ENCODE measurements at places on chromosomes 12 and 14. TPM values are rescaled to one million over a fixed set of nuclear protein-coding genes. Genes with fewer than 3 reads are reported as not detected.

DNA sequence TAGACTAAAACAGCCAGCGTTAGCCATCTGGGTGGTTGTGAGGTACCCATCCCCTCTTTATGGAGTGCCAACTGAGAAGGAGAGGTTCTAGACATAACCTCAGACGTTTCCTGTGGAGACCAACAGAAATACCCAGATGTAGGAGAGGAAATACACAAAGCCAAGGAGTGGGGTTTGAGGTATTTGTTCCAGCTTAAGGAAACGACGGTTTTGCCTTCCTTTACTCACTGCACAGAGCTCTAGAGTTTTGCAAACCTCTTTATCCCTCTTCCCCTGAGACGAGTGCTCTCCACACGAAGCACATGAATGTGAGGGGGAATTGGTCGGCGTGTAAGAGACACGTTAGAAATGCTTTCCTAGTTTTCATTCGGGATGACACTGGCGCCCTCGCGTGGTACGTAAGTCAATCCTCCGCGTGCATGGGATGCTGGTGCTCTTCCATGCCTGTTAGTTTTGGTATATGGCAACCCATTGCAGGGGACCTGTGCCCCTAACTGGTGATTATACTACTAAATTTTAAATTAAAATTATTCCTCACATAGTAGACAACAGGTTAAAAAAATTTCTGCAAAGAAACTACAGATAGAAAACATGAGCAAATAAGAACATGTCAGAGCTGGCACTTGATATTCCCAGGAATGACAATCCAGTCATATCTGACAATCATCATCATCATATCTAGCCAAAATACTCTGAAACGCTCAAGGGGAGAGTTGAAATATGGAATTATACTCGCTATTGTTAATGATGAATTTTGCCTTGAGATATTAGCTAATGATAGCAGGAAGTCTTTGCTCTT lies 121.7 kb downstream of the PPM1H start:
- H3K36me3 ChIP-seq, result no peaks in the 10 kb centered on the region
- no peak overlapping the region for H3K27ac ChIP-seq
- H3K27me3 ChIP-seq, result peaks cover 27% of the 10 kb centered on the region
- DNase-seq, result peak; percentile 87

KDM2B gene
- 82.1 TPM for total RNA-seq

DNA sequence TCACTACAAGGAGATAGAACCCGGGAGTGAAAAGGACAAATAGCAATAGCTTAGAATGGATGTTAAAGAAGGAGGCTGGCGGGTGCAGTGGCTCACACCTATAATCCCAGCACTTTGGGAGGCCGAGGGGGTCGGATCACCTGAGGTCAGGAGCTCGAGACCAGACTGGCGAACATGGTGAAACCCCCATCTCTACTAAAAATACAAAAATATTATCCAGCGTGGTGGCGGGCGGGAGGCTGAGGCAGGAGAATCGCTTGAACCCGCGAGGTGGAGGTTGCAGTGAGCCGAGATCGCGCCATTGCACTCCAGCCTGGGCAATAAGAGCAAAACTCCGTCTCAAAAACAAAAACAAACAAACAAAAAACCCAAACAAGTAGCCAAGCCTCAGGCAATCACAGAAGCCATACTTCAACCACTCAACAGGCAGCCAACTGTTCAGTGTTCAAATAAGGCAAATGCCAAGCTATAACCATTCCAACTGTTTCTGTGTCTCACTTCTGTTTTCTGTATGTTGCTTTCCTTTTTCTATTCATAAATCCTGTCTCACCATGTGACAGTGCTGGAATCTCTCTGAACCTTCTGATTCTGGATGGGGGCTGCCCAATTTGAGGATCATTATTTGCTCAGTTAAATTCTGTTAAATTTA lies 3.9 kb upstream of the SPTLC2 start:
- H3K4me3 ChIP-seq, result no peak overlapping the region
- no peak overlapping the region for H3K27ac ChIP-seq
- no peak for DNase-seq
- H3K27me3 ChIP-seq, result no peaks in the 10 kb centered on the region
- no peaks in the 10 kb centered on the region for H3K36me3 ChIP-seq

DNA sequence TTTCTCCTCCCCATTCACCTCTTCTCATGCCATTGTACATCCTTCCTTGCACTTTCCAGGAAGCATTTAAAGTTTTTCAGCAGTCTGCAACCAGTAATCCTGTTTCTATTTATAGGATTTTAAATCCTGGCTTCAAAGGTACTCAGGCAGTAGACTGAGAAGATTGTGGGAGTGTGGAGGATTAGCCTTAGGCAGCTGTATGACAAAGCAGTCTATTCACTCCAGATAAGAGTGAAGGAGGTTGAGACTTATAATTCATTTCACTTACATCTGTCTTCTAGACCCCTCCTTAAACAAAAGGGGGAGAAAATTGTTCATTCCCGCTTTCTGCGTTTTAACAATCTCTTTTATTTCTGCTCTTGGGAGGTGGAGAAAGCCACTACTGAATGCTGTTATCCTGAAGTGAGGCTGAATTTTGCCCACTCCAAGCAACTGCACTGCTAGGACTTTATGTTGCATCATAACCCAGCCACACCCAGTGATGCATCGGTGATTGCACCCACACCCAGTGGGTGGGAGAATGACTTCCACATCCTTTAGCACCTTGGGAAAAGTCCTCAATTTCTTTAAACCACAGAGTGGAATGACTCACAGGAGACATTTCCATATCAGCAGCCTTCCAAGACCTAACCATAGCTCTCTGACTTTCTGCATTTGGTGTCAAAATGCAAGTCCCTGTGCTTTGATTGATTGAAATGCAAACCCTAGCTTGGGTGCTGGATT lies 382.5 kb upstream of the ATP2B1 start:
- H3K4me3 ChIP-seq, result no peak overlapping the region
- H3K36me3 ChIP-seq, result no peaks in the 10 kb centered on the region
- H3K27ac ChIP-seq, result no peak overlapping the region
- H3K27me3 ChIP-seq, result peaks cover 34% of the 10 kb centered on the region
- peak; percentile 75 for DNase-seq
- H3K4me1 ChIP-seq, result peaks cover 13% of the 10 kb centered on the region

NAV3 gene
- total RNA-seq, result 2.1 TPM

GRCh38 chr12:120590741-120591407 lies 9.7 kb upstream of the POP5 start:
- H3K27ac ChIP-seq, result no peak overlapping the region
- H3K36me3 ChIP-seq, result no peaks in the 10 kb centered on the region
- peaks cover 5% of the 10 kb centered on the region for H3K27me3 ChIP-seq

SDR9C7 gene
- 0.14 TPM for total RNA-seq

FAM181A gene
- total RNA-seq, result not detected

DNA sequence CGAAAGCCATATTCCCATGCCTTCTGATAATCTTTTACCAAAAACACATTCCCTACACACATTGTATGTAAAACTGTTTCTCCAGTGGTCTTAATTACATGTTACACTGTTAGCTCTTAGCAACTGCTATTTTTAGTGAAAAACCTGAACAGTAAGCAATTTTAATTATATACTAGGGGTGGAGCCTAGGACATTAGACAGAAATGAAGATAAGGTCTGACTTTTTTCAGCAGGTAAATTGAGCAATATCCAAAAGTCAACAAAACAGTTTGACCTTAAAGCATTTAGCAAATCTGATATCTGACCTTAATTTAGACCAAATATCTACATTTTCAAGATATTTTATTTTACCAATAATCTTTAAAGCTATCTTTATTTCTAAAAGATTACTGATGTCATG lies 60.2 kb downstream of the PDE6H start:
- no peak for DNase-seq
- no peaks in the 10 kb centered on the region for H3K27me3 ChIP-seq
- H3K36me3 ChIP-seq, result no peaks in the 10 kb centered on the region
- no peaks in the 10 kb centered on the region for H3K4me1 ChIP-seq
- no peak overlapping the region for H3K27ac ChIP-seq

DNA sequence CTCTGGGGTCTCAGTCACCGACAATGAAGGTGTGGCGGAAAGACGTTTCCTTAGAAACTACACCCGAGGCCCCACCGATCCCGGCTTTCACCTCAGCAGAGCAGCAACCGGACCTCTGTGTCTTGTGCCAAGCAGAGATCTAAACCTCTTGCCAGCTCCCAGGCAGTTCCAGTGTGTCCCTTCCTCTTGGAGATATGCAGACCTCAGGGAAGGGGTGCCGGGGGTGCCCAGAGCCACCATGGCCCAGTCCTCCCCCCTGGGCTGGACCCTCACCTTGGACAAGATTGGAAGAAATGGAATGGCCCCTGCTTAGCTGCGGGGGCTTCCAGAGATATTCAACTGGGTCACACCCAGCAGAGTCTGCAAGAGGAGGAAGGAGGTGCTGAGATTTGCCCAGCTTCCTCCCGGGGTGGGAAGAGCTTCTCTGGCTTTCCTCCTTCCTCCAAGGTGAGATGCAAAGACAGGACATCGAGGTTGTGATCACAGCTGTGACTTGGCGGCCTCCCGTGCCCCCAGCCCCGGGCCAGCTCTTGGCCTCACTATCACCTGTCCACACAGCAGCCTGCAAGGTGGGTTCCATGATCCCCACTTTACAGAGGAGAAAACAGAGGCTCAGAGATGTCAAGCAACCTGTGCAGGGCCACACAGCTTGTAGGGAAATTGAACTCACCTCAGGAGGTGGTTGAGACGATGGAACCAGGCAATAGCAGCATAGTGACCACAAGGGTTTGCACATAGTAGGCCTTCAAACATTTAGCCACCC lies 281.7 kb upstream of the RTL1 start:
- no peak overlapping the region for H3K27ac ChIP-seq
- DNase-seq, result no peak
- H3K4me3 ChIP-seq, result no peak overlapping the region
- no peaks in the 10 kb centered on the region for H3K36me3 ChIP-seq
- H3K27me3 ChIP-seq, result no peaks in the 10 kb centered on the region

DNA sequence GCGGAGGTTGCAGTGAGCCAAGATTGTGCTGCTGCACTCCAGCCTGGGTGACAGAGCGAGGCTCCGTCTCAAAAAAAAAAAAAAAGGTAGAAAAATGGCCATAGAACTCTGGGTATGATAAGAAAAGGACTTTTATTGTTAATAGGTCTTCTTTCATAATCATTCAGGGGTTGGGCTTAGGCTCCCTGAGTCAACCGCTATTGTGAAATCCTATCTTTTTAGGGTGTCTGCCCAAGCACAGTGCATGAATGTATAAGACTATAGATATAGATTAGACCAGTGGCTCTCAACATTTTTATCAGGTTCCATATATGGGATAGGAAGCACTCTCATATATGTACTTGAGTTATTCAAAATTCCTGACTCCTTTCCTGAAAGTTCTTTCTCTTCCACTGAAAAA lies 48.7 kb upstream of the USP15 start:
- no peak overlapping the region for H3K27ac ChIP-seq
- no peaks in the 10 kb centered on the region for H3K27me3 ChIP-seq
- no peaks in the 10 kb centered on the region for H3K36me3 ChIP-seq

DNA sequence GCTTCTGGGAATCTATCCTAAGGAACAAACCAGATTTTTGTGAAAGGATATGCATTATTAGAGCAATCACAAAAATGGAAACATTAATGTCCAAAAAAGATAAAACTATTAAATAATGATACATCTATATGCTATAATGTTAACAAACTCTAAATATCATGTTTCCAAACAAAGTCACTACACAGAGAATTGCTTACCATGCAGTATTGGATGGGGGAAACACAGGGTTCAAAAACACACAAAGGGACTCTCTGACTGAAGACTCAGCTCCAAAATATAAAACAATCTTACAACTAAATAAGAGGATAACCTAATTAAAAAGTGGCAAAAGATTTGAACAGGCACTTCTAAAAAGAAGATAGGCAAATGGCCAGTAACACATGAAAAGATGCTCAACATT lies 304.2 kb downstream of the DPF3 start:
- H3K4me3 ChIP-seq, result no peak overlapping the region
- no peak for DNase-seq
- H3K4me1 ChIP-seq, result no peaks in the 10 kb centered on the region
- no peak overlapping the region for H3K27ac ChIP-seq
- no peaks in the 10 kb centered on the region for H3K27me3 ChIP-seq

DNA sequence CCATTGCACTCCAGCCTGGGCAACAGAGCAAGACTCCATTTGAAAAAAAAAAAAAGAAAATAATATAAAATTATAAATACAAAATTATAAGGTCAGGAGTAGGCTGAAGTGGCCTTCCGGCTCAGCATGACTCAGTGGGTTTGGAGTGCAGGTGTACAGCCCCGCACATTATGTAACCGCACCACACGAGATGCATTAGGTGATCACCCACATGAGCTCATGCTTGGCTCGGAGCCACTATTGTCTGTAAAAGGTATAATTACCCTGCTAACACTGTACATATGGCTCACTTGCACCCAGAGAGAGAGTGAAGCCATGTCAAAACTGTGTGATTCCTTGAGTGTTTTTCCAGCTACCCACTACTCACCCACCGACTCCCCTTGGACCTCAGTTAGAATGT lies 557.0 kb downstream of the SLC6A15 start:
- H3K4me3 ChIP-seq, result no peak overlapping the region
- DNase-seq, result no peak
- H3K27me3 ChIP-seq, result no peaks in the 10 kb centered on the region

DNA sequence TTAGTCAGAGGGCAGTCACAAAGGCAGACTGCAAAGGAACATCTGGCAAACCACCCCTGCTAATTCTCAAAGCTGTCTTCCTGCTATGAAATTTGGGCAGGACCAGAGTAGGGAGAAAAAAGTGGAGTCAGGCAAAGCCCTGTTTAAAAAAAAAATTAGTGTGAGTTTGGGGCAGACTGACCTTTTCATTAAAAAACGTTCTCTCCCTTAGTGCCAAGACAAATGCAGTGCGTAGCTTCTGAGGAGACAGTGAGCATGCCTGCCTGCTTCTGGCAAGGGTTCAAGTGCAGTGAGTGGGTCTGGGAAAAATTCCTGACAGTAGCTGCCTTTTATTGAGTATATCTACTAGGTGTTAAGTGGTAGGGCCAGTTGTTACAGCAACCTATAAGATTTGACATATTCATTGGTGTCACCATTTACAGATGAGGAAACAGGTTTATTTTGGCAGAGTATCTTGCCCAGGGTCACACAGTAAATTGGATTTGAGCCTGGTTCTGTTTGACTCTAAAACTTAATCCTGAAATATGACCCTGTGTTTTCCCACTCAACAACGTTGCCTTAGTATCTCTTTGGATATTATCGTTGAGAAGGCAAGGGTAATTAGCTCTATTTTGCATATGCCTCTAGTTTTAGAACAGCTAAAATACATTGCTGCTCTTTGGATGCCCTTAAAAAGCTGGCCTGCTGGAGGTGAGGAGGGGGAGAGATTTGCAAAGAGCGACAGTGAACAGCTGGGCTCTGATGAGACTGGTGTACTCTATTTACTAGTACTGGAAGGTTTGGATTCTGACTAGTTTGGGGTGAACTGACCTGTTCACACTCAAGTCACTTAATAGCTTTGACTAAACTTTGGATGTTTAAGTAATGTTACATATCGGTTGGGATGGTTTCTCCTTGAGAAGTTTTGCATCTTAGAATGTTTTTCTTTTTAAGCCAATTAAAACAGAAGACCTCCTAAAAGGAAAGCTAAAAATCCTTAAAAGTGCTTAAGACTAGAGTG lies 72.8 kb downstream of the PAPOLA start:
- peaks cover 6% of the 10 kb centered on the region for H3K4me1 ChIP-seq
- H3K36me3 ChIP-seq, result no peaks in the 10 kb centered on the region
- no peak for DNase-seq
- no peak overlapping the region for H3K27ac ChIP-seq
- H3K27me3 ChIP-seq, result no peaks in the 10 kb centered on the region

KRT3 gene
- not detected for total RNA-seq
